Activated CD4-positive, alpha-beta T cell treated with anti-CD3 and anti-CD28 coated beads, Interleukin-2, amount 50 U/mL, for 1 hour (primary cell): ENCODE measurements at places on chromosomes 4 and X.

GRCh38 chr4:186161138-186161537, 30.2 kb upstream of the CYP4V2 start:
- no peak for DNase-seq

DNA sequence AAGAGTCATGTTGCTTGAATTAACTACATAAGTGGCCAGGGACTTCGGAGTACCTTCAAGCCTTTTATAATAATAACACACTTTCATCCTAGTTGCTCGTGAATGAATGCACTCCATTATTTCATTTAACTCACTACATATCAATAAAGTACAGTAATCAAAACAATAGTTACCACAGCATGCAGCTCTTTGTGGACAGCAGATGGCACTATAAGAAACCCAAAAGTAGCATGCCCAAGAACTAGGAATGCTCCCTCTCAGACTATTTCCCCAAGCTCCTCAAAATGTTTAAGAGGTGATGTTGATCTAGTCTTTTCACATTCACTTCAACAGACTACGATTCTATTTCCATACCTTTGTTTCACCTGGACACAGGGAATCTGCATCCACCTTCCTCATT, 500.8 kb upstream of the DIAPH2 start:
- DNase-seq: no peak

- DNase-seq: no peak
These were observed 7.8 kb downstream of the GATB start for GRCh38 chr4:151753056-151753455.

- DNase-seq: no peak
These were observed 112.4 kb downstream of the BMPR1B start for GRCh38 chr4:94870146-94870545.

DNA sequence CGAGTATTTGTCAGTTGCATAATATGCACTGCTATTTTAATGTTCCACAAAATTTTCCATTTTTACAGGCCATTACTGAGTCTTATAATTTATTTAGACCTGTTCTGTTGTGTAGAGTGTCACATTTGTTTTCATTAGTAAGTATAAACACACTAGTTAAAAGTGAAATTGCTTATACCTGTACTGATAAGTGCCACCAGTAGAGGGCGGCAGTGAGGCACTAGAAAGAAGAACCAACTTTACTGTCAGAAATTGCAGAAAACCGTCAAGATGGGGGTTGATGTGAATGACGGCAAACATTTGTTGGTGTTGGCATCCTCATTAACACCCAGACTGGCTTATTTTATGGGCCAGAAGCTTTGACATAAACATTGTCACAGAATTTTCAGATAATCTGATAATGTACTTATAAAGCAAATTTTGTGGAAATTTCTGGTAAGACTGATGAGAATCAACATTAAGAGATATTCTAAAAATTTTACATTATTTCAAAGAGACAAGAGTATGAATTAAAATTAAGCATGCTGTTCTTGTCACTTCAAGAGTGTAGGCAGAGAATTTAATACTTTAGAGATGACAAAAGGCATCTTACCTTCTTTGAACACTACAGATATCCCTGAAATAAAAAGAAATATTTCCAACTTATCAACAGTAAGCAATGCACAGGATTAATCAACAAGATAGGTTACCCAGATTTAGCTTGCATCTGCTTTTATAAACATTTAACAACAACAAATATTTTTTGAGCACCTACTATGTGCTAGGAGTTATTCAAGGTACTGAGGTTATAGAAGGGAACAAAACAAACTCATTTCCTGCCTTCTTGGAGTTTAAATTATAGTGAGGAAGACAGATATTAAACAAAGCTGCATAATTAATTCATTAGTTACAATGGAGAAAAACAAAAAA, 24.9 kb downstream of the ALPK1 start:
- DNase-seq: peak; percentile 80

- no peak for DNase-seq
These were observed 325.5 kb upstream of the F9 start for GRCh38 chrX:139204898-139205667.

GRCh38 chrX:109345856-109346255, 136.0 kb downstream of the GUCY2F start:
- DNase-seq: no peak

GRCh38 chrX:130263016-130263415, 5.7 kb downstream of the ZNF280C start:
- no peak for DNase-seq

DNA sequence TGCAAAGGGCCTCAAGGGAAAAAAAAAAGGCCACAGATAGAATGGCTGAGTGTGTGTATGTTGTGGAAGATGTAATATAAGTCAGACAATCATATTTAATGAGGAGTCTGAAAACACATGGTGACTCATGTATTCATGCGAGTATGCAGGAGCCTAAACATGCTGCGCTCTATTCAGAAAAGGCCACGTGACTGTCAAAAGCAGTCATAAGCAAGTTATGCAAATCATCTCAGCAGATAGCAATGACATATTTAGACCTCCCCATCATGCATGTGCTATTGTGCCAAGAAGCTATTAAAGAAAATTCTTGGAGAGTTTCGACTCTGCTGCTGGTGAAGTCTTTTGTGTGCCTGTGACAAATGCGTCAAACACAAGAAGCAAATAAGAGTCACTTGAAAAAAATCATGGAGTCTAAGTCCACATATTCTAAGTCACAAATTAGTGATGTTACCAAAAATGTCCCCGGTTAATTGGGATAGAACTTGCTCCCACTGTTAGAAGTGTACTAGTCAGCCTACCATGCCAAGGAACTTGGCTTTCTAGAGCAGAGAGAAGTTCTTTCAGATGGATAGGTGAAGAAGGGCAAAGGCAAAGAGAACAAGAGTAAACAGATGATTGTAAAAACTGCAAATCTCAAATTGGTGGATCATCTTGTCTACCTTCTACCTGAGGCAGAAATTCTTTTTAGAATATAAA, 5.0 kb downstream of the LNX1 start:
- DNase-seq: no peak

- no peak for DNase-seq
These were observed 52.1 kb downstream of the PTCHD1 start for GRCh38 chrX:23386726-23387125.

DNA sequence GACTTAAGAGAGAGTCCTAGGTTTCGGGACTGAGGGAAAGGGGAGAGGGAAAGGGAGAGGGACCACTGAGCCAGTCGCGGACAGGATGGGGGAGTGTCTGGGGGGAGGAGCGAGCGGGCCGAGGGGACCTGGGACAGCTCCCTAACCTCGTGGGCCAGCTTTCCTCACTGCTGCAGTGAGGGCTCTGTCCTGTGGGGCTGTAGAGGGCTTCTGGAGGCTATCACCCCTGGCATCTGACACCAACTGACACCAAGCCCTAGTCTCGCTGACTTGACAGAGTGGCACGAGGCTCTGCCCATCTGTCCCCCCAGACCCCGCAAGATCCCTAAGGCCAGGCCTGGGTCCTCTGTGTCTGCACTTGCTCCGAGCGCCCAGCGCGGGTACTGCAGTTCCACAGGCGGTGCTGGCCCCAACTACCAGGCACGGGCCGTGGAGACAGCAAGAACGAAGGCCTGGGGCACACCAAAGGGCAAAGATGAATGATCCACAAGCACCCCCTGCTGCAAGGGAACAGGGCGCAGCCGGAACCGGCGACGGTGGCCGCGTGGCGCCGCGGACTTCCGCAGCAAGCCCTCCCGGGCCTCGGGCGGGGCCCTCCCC, 465 bp downstream of the HAUS7 start:
- no peak for DNase-seq

DNA sequence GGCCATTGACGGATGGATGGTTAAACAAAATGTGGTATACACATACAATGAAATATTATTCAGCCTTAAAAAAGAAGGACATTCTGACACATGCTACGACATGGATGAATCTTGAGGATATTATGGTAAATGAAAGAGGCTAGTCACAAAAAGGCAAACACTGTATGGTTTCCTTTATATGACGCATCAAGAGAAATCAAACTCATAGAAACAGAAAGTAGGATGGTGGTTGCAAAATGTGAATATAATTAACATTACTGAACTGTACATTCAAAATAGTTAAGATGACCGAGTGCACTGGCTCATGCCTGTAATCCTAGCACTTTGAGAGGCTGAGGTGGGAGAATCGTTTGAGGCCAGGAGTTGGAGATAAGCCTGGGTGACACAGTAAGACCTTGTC, 9.5 kb upstream of the CASK start:
- no peak for DNase-seq

GRCh38 chr4:108601532-108601931, 18.8 kb upstream of the RPL34 start:
- DNase-seq: no peak

DNA sequence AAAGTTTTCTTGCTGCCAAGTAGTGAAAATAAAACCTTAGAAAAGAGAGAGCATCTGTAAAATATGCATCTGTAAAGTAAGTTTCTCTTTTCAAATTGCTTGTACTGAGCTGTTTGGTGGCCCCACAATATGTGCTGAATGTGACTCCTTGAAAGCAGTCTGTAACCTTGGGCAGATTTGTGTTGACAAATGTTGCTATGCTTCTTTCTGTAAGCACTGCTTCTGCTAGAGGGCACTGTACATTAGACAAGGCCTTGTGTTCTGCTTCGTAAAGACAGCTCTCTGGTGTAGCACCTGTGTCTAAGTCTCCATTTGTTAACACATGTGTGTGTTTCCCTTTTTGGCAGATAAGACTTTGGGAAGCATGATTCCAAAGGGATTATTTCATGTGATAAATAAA, 56.6 kb upstream of the NRK start:
- DNase-seq: no peak

DNA sequence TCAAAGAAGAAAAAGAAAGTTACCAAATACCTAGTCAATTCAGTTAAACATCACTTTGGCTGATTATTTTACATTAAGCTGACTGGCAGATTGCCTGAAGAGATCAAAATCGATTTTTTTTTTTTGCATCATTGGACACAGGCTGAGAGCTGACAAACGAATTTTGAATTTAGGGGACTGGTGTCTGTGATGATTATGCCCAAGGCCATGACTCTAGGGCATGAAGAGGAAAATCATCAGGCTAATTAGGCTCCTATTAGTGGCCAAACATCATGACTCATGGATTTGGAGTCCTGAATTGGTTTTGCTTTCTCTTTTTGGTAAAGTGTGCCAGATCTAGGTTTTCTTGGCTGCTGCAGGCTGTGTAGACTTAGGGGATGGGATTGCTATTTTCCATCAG, 829.3 kb upstream of the LCORL start:
- no peak for DNase-seq

- DNase-seq: no peak
These were observed 185.3 kb downstream of the MID1IP1 start for GRCh38 chrX:38986586-38986985.

DNA sequence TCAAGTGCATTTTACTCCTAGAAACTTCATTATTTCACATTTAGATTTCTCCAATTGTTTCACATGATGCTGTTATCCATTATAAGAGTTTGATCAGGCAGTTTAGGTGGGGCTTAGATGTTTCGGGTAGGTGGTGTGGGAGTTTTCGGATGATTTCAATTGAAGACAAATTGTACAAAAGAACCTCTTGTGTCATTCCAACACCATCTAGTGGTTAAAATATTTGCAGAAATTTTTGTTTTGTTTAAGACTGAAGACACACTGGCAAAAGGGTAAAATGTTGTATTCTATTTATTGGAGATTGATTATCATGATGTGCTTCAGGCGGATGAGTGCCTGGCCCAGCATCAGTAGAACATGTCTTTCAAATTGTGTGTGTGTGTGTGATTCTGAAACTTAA, 212.7 kb downstream of the SH3BGRL start:
- DNase-seq: no peak

GRCh38 chr4:16297003-16297402, 70.7 kb upstream of the TAPT1 start:
- DNase-seq: no peak

DNA sequence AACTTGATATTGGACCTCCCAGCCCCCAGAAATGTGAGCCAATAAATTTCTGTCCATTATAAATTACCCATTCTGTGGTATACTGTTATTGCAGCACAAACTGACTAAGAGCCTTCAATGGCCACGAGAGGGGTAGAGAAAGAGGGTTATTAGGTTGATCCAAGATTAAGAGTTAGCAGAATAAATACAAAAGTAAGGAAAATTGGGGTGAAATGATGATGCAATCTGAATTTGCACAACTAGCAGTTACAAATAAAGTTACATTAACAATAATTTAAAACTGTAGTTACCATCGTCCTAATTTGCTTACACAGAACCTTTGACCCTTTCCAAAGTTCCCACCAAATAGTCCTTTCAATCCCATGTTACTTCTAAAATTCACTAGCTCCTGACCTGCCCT, 54.2 kb downstream of the F8 start:
- DNase-seq: no peak

- DNase-seq: no peak
These were observed 22.7 kb upstream of the SPACA5B start for GRCh38 chrX:48107717-48108116.

DNA sequence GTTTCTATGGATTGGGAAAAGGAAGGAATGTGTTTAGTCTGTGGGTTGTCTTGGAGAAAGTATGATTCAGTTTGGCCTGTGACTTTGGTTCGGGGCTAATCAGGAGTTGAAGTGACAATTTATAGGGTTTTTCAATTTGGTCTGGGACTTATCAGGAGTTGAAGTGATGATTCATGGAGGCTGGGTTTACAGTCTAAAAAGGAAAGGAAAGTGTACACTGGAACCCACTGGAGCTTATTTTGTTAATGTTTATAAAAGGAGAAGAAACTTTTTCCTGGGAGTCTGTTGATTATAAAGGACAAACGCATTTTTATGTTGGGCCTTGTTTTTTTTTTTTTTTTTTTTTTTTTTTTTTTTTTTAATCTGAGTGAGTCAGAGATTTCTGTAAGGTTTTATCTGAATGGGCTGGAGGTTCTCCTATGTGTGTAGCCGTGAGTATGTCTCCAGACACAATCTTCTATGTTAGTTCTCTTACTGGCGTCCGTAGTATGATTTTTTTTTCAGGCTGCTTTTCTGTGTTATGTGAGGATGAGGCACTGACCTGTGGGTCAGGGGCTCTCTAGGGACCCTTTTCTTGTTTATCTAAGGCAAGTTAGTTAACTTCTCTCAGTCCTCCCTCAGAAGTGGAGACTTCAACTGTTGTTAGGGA, 33.0 kb upstream of the RAB9B start:
- DNase-seq: no peak

GRCh38 chr4:62881901-62882300, 1527.3 kb downstream of the TECRL start:
- no peak for DNase-seq

- no peak for DNase-seq
These were observed 88.9 kb downstream of the ZNF674 start for GRCh38 chrX:46456125-46456922.

- DNase-seq: no peak
These were observed 55.6 kb downstream of the NBDY start for GRCh38 chrX:56784666-56785065.

DNA sequence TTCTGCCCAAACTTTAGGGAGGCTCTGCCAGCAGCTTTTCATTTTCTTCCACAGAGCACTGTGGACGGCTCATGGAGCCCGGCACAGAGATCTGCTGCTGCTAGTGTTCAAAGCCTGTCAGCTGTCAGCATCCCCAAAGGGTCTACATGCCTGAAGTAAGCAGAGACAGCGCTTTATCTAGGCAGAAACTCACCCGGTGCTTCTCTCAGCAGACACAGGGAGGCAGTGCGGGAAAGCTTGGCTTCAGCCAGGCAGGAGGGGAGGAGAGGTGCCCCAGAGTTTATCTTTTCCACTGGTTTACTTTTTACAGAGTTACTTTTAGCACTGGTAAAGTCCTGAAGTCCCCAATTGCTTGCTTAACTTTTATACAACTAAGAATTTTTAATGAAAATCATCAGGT, 339.3 kb downstream of the NKX6-1 start:
- DNase-seq: no peak
